ENCODE measurements at places on chromosomes 16 and 17. TPM values are rescaled to one million over a fixed set of nuclear protein-coding genes. Genes with fewer than 3 reads are reported as not detected.

Gene PPM1E
- total RNA-seq = 1.1 TPM

Gene CCDC78
- total RNA-seq = 0.18 TPM

DNA sequence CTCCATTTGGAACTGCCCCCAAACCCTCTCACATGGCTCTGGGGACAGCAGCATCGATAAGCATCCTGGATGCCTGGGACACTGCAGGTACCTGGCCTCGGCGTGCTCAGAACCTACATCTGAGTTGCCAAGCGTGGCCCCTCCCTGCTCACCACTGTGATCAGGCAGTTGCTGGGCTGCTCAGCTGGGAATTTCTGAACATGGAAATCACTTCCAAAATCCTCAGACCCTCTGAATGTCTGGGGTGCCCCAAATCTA lies 6.3 kb downstream of the CDH5 start:
- no peak overlapping the region for H3K4me3 ChIP-seq
- no peak overlapping the region for H3K27ac ChIP-seq
- peaks cover 5% of the 10 kb centered on the region for H3K27me3 ChIP-seq
- no peaks in the 10 kb centered on the region for H3K36me3 ChIP-seq

DNA sequence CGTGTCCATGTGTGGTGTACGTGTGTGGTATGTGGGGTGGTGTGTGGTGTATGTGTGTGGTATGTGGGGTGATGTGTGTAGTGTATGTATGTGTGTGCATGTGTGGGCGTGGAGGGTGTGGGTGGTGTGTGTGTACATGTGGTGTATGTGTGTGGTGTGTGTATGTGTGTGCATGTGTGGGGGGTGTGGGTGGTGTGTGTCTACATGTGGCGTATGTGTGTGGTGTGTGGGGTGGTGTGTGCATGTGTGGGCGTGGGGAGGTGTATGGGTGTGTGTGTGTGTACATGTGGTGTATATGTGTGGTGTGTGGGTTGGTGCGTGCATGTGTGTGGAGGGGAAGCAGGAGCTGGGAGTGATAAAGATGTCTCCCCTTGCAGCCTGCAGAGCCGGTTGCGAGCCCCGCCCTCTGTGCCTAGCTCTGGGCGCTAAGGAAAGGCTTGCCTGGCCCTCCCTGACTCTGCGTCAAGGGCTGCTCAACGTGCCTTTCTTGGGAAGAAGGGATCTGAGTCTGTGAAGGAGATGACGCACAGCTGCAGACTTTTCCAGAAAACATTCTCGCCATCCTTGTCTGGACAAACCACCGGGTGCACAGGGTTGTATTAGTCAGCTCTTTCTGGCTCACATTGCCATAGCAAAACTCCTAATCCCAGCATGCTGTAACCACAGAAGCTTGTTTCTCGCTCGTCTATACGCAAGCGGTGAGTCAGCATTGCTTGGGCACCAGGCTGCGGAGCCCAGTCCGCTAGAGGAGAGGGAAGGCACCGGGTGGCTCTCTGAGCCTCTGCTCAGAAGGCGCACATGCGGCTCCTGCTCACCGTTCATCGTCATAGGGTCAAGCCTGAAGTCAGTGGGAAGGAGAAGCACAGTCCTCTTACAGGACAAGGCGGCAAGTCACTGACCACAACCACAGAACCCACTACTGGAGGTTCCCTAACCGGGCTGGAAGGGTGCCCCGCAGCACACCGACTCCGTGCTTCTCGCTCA lies 2.0 kb upstream of the CD300H start:
- H3K4me3 ChIP-seq = no peak overlapping the region
- H3K27me3 ChIP-seq = peaks cover 16% of the 10 kb centered on the region
- H3K27ac ChIP-seq = no peak overlapping the region
- DNase-seq = peak; percentile 63
- no peaks in the 10 kb centered on the region for H3K36me3 ChIP-seq
- peaks cover 6% of the 10 kb centered on the region for H3K4me1 ChIP-seq
